ENCODE measurements at places on chromosomes 2 and 18.

GRCh38 chr2:191252699-191253098 lies 7.5 kb downstream of the MYO1B start:
- no peak for DNase-seq

GRCh38 chr2:46461709-46462171 lies 17.6 kb upstream of the TMEM247 start:
- no peak for DNase-seq

DNA sequence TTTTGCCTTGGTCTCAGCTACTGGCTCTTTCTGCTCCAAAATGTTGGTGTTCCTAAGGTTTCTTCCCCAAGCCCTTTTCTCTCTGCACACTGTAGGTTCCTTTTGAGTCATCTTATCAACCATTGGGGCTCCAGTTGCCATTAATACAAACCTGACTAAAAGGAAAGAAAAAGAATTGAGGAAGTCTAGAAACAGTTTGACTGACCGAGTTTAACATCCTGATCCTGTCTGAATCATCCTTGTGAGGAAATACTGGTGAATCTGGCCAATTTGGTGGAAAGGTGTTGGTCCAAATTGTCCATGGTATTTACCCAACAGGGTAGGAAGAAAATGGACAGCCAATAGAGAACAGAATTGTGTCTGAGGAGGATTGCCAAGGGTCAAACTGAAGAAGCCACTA lies 38.3 kb downstream of the CRYGD start:
- DNase-seq = no peak

- DNase-seq = peak; percentile 58
Observed at GRCh38 chr2:182324665-182325064, 102.2 kb downstream of the PDE1A start.

DNA sequence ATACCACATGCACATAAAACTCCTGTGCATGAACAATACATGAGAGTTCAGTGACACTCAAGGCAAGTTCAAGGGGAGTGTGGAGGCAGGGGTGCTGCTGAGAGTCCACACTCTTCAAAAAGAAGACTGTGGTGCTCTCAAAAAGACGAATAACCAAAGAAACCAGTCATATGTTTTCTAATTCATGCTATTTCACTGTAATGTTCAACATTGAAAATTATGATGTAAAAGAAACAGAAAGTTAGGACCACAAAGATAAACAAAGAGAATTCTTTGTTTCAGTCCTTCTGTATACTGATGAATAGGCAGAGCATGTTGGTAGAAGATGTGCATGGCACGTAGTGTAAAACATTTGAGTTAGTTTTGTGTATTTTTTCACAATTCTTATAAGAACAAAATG lies 864.2 kb upstream of the LRATD1 start:
- DNase-seq = no peak
